ENCODE measurements at places on chromosomes 6 and 20. TPM values are rescaled to one million over a fixed set of nuclear protein-coding genes. Genes with fewer than 3 reads are reported as not detected.

ASIP gene
- total RNA-seq = not detected

GMNN gene
- 66.5 TPM for total RNA-seq

PRDM13 gene
- 0.44 TPM for total RNA-seq

ME1 gene
- total RNA-seq = 121 TPM

STMND1 gene
- not detected for total RNA-seq

MPIG6B gene
- total RNA-seq = not detected

All from Caco-2 (cell line).